ENCODE measurements at places on chromosomes 7 and 10.

DNA sequence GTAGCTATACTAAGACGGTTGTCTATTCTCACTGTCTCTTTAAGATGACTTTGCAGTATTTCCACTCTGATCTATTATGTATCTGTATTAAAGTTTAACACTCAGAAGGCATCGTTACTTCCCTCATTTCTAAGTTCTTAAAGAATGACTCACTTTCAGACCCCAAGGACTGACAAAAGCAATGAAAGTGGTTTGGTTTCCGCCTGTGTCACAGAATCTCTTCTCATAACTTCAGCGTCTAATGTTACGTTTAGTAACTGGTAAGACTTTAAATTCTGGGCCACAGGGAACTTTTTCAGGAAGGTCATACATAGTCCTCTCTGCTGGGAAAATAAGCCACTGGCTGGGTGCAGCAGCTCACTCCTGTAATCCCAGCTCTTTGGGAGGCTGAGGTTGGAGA lies 892.0 kb upstream of the AUTS2 start:
- DNase-seq = no peak

DNA sequence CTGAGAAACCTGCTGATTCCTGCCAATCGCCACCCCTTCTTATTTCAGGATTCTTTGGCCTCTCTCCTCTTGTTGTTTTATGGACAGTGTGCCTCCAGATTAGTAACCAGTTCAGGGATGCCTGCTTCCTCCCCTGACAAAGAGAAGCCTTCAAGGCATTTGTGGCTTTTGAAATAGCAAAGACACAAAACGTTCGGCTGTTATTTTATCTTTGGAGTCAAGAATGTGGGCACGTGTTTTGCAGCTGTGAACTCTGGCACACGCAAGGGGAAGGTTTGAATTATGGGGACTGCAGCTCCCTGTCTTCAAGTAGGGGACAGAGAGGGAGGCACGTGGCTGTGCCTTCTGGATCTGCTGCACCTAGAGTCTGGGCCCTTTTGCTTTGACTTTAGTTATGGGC lies 157.9 kb upstream of the GRB10 start:
- DNase-seq = no peak

GRCh38 chr7:22151901-22152300 lies 205.1 kb downstream of the RAPGEF5 start:
- DNase-seq = no peak

GRCh38 chr7:13327669-13328068 lies 640.2 kb downstream of the ARL4A start:
- no peak for DNase-seq

- no peak for DNase-seq
Observed at GRCh38 chr7:141960687-141961422, 12.7 kb downstream of the TAS2R38 start.

GRCh38 chr7:85232068-85232467 lies 45.2 kb upstream of the SEMA3D start:
- DNase-seq = no peak

GRCh38 chr7:105879782-105880181 lies 3.4 kb upstream of the ATXN7L1 start:
- no peak for DNase-seq

GRCh38 chr10:116272440-116273283 lies at the start of gene GFRA1:
Gene GFRA1 (minus strand): TSS chr10:116273206. CDS start chr10:116272029, 1,177 bp downstream.
- no peak for DNase-seq

GRCh38 chr7:55046582-55047342 lies 27.9 kb downstream of the EGFR start:
- no peak for DNase-seq

DNA sequence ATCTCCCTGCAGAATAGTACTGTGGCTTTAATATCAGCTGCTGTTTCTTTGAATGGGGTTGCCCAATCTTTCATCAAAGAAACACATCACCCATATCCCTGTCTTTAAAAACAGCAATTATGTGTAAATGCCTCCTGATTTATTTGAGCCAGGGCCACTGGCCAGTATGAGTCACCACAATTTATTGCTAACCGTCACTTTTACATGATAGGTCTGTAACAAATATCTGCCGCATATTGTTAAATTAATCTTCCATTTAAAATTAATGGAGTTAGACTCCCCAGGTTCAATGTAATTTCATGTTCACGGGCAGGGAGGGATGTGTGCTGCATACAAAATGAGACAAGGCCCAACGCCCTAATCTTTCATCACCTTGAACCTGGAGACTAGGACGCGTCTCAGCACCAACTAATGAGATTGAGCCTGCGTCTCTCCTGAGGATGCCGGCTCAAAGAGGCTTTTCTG lies 673.4 kb downstream of the AUTS2 start:
- DNase-seq = no peak

DNA sequence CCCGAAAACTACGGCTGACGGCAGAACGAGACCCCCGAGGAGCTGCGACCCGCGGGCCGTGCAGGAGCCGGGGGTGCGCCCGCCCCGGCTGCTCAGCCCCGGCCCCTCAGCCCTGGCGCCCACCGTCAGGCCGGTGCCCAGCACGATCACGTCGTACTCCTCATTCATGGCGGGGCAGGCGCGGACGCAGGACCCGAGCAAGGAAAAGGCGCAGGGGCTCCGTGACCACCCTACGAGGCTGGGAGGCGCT lies 218 bp downstream of the GDI2 start:
- DNase-seq = no peak

DNA sequence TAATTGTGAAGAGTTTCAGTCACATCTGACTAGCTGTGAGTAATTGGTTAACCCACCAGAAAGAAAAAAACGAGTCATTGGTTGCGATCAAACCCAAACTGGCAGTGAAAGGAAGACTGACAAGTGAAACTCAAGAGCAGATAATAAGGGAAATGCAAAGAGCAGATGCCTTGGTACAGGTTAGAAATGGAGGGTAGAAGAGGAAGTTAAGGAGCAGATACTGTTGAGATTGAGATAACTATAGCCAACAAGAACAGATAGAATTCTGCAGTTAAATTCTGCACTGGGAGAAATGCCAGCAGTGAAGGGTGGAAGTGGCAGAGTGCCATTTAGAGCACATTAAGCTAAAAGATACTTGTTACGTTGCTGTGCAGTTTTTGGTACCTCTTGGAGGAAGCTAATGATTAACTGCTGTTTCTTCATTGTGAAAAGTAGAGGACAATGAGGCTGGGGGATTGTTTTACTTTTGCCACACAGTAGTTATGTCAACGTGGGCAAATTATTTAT lies 65.8 kb downstream of the CDK13 start:
- DNase-seq = no peak

- DNase-seq = no peak
Observed at GRCh38 chr10:110613341-110613995, 30.7 kb upstream of the RBM20 start.

GRCh38 chr10:5563321-5563961 lies 38.7 kb downstream of the CALML3 start:
- DNase-seq = no peak

- DNase-seq = no peak
Observed at GRCh38 chr10:12908773-12909172, 92.7 kb downstream of the CCDC3 start.

- no peak for DNase-seq
Observed at GRCh38 chr10:69766161-69766910, 35.4 kb upstream of the COL13A1 start.

- no peak for DNase-seq
Observed at GRCh38 chr10:14751014-14751896, 23.4 kb downstream of the FAM107B start.

DNA sequence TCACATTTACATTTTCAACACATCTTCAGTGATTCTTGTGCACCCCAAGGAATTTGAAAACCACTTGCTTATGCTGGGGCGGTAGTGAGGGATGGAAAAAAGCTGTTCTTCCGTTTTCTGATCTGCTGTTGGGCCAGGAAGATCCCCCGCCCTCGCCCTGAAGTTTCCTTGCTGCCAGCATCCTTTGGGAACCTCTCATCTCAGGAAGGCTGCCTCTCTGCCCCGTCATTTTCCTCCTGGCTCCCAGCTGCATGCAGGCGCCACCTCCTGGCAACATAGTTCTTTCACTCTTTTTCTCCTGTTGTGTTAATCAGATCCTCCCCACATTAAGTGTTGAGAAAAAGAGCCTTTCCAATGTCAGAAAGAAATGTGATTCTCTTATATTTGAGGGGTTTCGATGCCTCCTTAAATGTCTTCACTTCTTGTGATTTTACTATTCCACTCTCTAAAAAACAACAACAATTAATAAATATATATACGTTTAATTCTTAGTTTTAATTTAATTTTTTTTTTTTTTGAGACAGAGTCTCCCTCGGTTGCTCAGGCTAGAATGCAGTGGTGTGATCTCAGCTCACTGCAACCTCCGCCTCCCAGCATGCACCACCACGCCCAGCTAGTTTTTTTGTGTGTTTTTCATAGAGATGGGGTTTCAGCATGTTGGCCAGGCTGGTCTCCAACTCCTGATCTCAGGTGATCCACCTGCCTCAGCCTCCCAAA lies 122.9 kb downstream of the RALA start:
- DNase-seq = peak; percentile 75

GRCh38 chr7:73521636-73522104 lies 423 bp downstream of the BAZ1B start:
- DNase-seq = peak; percentile 94

DNA sequence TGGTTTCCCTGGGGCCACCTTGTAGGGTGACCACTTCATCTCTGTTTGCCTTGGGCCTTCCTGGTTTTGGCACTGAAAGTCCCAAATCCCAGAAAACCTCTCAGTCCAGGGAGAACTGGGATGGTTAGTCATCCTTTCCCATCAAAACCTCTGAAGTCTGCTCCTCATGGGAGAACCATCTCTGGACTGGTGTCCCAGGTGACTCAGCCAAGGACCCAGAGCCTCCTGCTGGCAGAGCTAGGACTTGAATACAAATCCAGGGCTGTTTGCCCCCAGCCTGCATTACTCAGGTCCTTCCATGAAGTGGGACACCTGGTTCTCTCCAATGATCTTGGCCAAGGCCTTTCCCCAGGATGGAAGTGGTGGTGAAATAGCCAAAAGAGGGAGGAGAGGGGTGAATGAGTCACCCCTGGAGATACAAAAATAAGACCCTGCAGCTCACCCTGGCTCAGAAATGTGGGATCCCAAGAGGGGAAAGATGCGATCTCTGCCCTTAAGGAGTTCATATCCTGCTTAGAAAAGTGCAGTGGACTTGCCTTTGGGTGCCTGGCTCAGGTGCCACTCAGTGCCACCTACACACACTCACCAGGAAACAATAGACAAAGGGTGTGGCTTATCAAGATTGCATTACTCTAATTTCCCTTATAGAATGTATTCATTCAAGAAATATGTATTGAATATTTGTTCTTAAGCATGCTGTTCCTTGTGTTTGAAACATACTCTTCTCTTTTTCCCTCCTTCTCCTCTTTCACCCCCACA lies 22.0 kb downstream of the ADRA2A start:
- DNase-seq = no peak

DNA sequence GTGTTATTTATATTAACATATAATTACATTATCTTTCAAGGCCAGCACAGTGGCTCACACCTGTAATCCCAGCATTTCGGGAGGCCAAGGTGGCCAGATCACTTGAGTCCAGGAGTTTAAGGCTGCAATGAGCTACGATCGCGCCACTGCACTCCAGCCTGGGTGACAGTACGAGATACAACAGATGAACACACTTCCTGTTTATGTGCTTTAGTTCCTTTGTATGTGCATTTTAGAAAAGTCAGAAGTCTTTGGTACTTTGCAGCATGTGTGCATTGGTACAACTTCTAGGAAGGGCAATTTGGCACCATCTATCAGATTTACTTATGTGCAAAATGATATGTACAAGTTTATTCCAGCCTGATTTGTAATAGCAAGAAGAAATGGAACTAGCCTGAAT lies 13.3 kb downstream of the SLC35G1 start:
- DNase-seq = no peak

DNA sequence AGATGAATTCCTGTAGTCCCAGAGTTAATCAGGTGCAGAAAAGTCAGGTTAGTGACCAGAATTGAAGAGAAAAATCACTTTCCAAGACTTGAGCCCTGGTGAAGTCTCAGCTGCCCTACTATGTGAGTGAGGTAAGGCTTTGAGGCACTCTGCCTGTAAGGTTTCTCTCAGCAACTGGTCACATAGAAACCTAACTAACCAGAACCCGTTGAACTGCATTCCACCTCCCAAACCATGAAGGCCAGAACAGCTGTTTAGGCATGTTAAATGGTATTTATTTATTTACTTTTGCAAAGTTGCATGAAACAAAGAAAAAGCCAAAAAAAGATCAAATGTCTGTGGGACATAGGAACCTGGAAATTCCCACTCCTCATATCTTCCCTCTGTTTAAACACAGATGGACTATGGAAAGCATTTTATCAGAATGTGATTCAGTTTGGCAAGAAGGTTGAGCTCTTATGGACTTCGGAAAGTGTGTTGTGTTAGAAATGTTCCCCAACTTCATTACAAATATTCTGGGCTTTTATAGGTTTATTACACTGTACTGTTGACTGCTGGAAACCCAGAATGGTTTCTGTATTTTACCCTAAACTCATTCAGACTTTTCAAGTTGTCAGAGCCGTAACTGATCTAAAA lies 12.8 kb upstream of the GPR85 start:
- DNase-seq = no peak

DNA sequence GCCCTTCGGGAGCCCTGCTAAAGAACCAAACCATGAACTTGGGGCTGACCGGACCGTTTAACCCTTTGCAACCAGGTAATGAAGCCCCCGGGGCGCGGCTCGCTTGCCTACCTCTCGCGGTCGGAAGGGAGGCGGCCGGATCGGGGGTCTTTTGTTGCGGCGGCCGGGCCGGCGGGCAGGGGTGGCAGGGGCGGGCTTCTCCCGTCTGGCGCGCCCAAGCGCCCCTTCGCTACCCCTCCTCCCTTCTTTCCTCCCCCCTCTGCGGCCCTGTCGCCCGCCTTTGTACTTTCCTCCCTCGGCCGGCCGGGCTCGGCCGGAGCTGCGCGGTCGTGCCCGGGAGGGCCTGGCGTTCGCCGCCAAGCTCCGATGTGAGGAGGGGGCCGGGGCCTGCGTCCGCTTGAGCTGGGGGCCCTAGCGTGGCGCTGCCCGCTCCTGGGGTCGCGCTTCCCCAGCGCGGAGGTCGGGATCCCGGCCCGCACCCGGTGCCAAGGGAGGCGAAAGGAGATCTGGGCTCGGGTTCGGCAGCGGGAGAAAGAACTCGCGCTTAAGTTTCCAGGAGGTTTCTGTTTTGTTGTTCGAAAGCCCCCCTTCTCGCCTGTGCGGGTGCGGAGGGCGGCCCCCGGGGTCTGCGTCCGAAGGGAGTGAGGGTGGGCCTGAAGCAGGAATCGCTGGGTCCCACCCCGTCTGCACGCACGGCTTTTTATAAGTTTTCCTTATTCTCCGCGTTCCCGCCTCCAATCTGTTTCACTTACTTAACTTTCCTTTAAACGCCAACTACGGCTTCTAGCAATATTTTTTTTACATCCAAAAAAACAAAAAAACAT lies 436.8 kb upstream of the GALNT17 start:
- DNase-seq = peak; percentile 87
